Activated CD4-positive, alpha-beta T cell treated with anti-CD3 and anti-CD28 coated beads, Interleukin-2, amount 50 U/mL, for 1 hour (primary cell): ENCODE measurements at places on chromosomes 13 and 19.
A peak's percentile ranks its signal among the peaks of the same experiment; 100 is the strongest.

DNA sequence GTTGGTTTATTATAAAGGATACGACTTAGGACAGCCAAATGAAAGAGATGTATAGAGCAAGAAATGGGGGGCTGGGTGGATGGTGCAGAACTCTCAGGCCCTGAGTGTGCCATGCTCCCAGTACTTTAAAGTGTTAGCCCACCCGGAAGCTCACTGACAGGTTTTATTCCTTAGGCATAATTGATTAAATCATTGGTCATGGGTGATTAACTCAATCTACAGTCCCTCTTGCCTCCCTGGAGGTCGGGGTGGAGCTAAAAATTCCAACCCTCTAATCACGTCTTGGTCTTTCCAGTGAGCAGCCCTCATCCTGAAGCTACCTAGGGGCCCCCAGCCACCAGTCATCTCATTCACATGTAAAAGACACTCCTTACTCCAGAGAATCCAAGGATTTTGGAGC, 9.9 kb upstream of the LEUTX start:
- DNase-seq: no peak

GRCh38 chr19:53365899-53366493, 491 bp downstream of the ZNF525 start:
- DNase-seq: peak; percentile 32

- DNase-seq: no peak
Observed at GRCh38 chr13:102197193-102197592, 204.7 kb downstream of the FGF14 start.

DNA sequence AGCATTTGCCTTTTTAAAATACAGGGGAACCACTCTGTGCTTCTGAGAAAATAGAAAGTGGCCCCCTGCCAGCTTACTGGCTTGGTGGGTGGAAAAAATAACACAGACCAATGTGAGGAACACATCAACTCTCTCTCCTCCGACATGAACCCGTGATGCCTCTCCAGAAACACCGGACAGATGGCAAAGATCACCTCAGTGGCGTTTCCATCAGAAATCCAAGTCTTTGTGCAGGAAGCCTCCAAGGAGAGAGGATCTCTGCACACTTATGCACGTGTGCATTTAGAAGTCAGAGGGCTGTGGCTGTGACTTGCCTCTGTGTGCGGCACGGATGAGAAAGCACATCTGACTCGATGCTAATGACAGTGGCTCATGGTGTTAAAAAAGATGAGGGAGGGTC, 112.3 kb upstream of the KLF12 start:
- DNase-seq: peak; percentile 41

- no peak for DNase-seq
Observed at GRCh38 chr13:108597943-108598342, 31.5 kb upstream of the MYO16 start.
